ENCODE measurements at places on chromosomes 4 and X.
A peak's percentile ranks its signal among the peaks of the same experiment; 100 is the strongest.

GRCh38 chrX:101986586-101986985, 54.8 kb upstream of the ZMAT1 start:
- no peak for DNase-seq

GRCh38 chr4:8726344-8726851, 133.8 kb downstream of the CPZ start:
- DNase-seq: no peak

DNA sequence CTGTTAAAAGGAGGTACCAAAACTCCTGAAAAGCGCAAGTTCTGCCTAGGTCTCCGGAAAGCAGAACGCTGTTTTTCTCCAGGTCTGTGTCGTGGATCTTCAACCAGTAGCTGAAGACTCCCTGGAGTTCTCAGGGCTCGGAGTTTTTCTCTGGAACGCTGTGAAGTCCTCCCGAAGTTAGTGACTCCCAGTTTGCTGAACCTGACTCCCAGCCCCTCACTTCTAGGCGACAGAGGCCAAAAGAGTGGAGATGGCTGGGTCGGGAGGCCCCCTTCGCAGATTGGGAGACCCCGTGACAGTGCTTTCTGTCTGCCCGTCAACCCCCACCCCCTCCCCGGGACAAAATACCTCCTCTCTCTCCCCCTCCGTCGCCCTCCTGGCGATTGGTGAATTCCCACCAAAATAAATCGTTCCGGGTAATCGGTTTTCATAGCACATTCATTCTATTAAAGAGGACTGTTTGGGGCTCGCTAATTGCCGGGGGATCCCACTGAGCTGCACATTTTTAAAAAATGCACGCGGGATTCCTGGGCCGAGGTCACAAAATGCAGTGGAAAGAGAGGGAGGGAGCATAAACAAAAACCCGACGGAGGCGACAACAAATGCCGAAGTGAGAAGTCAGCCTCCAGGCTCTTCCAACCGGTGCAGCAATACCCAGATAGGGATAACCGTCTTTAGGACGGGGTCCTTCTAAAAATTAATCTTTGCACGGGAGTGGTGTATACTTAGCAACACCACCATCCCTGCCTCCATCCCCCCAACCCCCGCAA, 4.0 kb upstream of the MSX1 start:
- no peak for DNase-seq

GRCh38 chrX:9737363-9737762, 28.3 kb downstream of the GPR143 start:
- DNase-seq: no peak

GRCh38 chr4:57425610-57426009, 315.4 kb upstream of the IGFBP7 start:
- no peak for DNase-seq

DNA sequence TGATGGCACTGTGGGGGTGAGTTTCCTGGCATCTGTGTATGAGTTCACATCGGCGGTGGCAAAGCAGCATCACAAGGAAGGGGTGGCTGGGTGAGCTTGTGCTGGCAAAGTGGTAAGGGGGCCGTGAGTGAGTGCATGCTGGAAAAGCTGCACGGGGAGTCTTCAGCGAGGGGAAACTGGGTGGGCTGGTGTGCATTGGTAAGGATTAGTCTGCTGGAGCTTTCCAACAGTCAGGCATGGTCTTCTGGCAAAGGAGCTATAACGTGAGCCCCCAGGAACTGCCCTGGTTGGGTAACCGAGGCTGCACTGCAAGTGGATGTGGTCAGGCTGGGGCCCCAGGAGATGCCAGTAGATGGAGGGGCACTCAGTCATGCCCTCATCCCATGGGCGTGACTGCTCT, 30.7 kb downstream of the ADAM29 start:
- no peak for DNase-seq

- DNase-seq: no peak
These were observed 300.1 kb downstream of the NAF1 start for GRCh38 chr4:162866565-162866964.

GRCh38 chrX:153614818-153615217, 15.9 kb upstream of the CCNQ start:
- no peak for DNase-seq

GRCh38 chr4:122639181-122639580, 18.3 kb upstream of the IL21 start:
- DNase-seq: no peak

DNA sequence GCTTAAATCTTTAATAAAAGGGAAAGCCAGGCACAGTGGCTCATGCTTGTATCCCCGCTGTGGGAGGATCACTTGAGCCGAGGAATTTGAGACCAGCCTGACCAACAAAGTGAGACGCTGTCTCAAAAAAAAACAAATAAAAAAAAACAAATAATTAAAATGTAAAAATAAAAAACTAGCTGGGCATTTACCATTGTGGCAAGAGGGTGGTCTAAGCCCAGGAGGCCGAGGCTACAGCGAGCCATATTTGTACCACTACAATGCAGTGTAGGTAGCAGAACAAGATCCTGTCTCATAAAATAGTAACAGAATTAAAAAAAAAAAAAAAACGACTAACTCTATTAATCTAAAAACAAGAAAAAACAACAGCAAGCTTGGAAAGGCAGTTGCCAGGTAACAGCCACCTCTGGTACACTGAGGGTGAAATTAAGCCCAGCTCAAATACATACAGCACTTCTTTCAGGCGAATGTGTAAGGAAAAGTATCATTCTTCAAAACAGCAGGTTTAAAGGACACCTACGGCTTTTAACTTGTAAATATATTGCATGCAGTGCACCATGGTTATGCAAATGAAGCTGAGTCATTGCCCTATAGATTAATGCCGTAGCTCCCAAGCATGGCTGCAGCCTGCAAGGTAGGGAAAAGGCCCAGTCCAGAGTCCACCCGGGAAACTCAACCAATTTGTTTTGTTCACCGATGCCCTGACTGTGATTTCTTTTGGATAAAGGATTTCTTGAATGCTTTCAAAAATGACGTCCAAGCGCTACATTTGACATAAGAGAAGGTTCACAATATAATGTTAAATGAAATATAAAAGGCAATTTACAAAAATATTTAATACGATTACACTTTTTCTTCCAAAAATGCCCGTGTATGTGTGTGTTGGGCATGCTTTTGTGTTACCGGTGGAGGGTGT, 14.5 kb upstream of the TXLNG start:
- DNase-seq: no peak

- no peak for DNase-seq
These were observed 580.2 kb downstream of the SPRY1 start for GRCh38 chr4:123976819-123977218.

DNA sequence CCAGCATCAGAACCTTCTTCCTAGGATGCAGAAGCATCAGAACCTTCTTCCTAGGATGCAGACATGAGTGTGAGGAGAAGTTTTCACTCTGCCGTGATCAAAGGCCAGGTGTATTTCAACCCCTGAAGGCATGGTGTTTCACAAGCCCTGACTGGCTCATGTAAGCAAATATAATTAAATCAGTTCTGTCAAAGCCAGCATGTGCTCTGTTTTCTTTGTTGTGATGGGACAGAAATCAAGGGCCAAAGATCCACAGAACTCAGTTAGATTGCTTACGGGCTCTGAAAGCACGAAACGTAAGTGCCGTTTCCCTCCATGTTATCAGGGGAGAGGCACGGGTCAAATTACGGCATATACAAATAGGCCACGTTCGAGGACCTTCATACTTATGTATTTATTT, 32.0 kb upstream of the CLDN24 start:
- no peak for DNase-seq

- no peak for DNase-seq
These were observed 171.8 kb upstream of the TTC29 start for GRCh38 chr4:147117431-147117830.

GRCh38 chr4:102598086-102598761, 97.1 kb downstream of the NFKB1 start:
- no peak for DNase-seq

DNA sequence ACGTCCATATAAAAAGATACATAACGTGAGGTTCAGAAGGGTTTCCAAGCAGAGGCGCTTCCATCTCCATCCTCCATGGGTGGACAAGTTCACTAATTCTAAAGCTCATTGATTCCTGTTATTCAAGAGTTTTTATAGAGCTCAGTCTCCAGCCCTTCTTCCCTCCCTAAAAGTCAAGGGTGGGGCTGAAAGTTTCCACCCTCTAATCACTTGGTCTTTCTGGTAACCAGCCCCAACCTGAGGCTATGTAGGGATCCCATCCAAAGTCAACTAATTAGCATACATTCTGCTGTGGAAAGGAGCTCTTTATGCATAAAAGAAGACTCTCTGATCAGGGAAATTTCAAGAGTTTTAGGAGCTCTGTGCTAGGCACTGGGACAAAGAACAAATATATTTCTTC, 46.9 kb upstream of the VEGFC start:
- DNase-seq: no peak

DNA sequence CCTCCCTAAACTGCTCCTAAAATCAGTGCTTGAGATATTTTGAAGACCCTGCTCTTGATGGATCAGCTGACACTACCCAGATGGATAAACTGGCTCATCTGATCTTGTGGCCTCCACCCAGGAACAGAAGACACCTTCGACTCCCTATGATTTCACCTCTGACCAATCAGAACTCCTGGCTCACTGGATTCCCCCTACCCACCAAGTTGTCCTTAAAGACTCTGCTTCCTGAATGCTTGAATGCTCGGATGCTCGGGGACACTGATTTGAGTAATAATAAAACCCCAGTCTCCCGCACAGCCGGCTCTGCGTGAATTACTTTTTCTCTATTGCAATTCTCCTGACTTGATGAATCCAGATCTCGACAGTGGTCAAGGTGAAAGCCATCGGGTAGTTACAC, 12.0 kb upstream of the RPS3A start:
- DNase-seq: no peak

- DNase-seq: no peak
These were observed 283.6 kb downstream of the SHOX start for GRCh38 chrX:914206-914605.

DNA sequence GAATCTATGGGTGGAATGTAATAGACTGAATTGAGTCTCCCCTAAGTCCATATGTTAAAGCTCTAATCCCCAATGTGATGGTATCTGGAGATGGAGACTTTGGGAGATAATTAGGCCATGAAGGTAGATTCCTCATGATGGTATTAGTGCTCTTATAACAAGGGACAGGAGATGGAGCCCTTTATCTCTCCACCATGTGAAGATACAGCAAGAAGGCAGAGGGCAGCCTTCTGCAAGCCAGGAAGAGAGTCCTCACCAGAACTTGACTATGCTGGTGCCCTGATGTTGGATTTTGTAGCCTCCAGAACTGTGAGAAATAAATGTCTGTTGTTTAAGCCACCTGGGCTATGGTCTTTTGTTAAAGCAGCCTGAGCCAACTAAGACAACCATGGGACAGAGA, 76.4 kb upstream of the F8A3 start:
- DNase-seq: no peak

- no peak for DNase-seq
These were observed 30.4 kb downstream of the CLDN34 start for GRCh38 chrX:9997524-9997923.

DNA sequence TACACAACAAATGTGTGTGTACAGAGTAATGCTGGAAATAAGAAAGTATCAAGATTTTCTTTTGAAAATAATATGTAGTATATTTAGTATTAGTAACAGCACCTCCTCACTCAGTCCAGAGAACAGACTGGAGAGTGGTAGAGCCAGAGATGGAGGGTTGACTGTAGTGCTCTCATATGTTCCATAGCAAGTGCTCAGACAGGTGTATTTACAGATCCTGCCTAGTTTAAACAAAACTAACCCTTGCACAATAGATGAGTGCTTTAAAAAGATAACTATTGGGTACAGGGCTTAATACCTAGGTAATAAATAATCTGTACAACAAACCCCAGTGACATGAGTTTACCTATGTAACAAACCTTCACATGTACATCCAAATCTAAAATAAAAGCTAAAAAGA, 381.0 kb upstream of the EMCN start:
- DNase-seq: no peak

DNA sequence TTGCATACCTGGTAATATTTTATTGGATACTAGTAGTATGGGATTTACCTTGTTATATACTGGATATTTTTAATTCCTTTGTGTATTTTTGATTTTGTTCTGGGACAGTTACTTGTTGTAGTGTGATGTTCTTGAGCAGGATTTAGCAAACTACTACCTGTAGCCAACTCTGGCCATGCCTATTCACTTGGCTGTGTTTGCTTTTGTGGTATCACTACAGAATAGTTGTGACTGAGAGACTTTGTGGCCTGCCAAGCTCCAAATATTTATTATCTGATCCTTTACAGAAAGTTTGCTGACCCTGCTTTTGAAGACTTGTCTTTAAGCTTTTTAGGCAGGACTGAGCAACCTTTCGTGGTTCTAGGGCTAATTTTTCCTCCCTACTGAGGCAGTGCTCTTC, 17.8 kb downstream of the ZCCHC4 start:
- DNase-seq: no peak

DNA sequence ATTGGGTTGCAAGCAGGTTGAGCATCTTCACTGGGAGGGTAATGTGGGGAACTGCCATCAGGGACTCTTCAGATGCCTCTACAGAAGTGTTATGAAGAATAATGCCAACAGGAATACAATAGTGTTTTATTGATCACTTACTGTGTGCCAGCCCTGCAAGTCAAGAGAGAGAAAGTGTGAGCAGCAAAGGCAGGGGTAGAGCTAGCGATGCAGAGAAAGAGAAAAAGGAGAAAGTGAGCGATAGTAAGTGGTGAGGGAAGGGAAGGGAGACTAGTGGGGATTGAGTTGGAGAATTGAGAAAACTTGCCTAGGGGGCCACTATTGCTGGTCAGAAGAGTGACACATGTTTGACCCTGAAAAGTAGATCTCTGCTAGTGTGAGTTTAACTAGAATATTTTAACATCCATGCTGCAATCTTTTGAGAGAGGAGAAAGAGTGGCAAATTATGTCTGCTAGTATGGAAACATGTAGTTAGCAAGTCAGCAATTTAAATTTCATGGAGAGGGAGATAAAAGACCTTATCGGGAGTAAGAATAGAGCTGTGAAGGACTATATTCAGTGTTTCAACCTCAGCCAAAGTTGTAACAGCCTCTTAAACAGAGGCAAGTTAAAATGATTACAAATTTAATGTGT, 12.2 kb downstream of the AFF1 start:
- no peak for DNase-seq

DNA sequence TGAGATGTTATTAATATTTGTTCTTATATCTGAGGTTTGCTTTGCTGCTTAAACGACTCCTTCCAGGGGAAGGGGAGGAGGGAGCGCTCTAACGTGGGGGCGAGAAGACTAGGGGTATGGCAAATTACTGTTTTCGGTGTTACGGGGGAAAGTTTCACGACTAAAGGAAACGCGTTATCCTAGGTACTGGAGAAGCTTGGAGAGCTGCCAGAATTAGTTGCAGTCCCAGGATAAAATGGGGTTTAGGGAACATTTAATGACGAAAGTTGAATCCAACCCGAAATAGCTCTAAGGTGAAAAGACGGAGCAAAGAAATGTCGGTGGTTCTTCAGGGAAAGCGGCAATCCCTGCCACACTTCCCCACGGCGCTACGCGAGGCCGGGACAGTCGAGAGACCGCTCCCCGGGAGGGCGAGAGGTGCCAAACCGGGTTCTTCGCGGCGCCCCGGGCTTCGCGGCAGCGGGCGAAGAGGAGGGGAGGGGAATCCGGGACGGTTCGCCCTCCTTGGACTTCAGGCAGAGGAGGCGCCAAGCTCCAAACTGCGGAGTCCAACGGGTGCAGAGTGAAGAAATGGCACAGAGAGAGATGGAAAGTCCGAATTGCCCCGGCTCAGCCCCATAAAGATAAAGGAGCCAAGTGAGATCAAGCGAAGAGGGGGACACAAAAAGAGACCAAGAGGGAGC, 724 bp downstream of the THOC2 start:
- DNase-seq: no peak

- DNase-seq: no peak
These were observed 700 bp downstream of the SLC26A1 start for GRCh38 chr4:992297-993110.

- no peak for DNase-seq
These were observed 256.8 kb upstream of the CXXC4 start for GRCh38 chr4:104751468-104751867.

- DNase-seq: peak; percentile 54
These were observed 2.5 kb upstream of the PDGFRA start for GRCh38 chr4:54226404-54227255.
